ENCODE measurements at places on chromosomes 7 and 10.
A peak's percentile ranks its signal among the peaks of the same experiment; 100 is the strongest.

DNA sequence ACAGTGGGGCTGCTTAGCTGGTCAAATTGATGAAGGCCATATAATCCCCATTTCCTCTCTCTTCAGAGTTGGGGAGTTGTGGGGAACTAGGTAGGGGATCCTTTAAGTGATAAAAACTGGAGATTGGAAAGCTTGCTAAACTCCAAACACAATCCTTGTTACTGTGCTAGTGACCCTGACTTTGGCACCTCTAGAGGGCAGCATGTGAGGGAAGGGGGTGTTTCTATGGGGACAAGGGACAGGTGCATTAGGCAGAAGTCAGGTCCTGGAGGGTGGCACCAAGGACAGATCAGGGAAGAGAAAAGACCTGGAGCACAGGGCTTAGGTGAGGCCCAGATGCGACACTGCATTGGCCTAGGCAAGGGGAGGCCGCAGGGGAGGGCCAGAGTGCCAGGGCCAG lies 66.9 kb downstream of the CDHR3 start:
- DNase-seq, result no peak

GRCh38 chr10:4329225-4329624 lies 496.8 kb upstream of the AKR1E2 start:
- DNase-seq, result no peak

GRCh38 chr7:94973844-94974243 lies 66.5 kb downstream of the PPP1R9A start:
- DNase-seq, result no peak

DNA sequence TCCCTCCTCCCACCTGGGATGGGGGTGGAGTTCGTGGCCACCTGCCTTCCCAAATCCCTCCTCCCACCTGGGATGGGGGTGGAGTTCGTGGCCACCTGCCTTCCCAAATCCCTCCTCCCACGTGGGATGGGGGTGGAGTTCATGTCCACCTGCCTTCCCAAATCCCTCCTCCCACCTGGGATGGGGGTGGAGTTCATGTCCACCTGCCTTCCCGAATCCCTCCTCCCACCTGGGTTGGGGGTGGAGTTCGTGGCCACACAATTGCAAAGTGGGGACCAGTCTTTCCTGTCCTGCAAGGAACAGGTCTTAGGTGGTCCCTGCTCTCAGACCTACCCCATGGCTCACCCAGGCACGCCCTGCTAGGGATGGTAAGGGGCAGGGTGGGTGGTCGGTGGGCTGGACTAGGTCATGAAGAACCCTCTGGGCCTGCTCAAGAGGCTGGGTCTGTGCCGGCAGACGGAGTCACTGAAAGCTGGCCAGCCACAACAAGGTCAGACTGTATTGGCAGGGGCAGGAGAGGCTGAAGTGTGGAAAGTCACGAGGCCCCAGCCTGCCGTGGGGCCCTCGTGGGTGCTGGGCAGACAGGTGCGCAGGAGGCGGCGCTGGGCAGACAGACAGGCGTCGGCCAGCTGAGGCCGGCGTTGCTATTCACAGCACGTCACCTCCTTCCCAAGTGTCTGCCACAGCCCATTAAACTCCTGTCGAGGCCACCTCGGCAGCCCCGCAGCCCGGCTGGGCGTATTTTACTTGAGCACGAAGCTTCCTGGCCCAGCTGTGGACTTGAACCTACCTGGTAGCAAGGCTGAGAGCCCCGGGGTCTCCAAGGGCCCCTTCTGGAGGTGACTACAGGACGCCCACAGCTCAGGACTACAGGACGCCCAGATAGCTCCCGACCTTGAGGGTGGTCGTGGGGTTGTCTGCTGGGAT lies 4.1 kb downstream of the KNDC1 start:
- DNase-seq, result no peak

- DNase-seq, result no peak
Measured at GRCh38 chr10:103980288-103980906, 13.5 kb downstream of the SLK start.

GRCh38 chr10:128018236-128018635 lies 108.0 kb downstream of the MKI67 start:
- no peak for DNase-seq

DNA sequence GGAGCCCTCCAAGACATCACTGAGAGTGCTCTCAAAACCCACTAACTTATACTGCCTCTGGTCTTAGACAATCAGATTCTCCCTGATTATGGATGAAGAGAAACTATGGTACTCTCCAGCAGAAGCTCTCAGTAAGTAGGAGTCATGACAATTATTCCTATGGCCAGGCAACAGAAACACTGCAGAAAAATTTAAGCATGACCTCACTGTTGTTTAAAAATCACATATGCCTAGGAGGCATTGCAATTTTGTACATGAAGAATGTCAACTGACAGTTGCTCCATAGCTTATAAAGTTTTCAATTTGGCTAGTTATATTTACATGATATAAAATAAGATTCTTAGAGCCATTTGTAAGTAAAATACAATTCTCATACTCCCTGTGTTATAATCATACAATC lies 105.9 kb upstream of the LSM8 start:
- no peak for DNase-seq

DNA sequence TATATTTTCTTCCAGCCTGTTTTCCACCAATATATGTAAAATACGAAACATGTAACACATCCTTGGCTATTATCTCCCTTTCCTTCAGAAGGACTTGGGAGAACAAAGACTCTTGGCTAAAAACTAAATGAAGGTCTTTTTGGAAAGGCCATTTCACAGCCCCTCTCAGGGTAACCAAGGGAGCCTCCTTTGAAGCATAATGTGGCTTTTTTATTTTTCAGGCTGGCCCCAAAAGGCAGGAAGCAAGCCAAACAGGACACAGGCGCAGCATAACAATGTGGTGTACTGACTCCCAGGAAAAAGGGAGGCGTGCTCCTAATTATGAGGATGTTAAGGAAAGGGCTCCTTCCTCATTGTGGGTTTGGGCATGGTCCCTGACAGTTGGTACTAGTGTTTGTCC lies 30.3 kb upstream of the CCSER2 start:
- DNase-seq, result no peak

DNA sequence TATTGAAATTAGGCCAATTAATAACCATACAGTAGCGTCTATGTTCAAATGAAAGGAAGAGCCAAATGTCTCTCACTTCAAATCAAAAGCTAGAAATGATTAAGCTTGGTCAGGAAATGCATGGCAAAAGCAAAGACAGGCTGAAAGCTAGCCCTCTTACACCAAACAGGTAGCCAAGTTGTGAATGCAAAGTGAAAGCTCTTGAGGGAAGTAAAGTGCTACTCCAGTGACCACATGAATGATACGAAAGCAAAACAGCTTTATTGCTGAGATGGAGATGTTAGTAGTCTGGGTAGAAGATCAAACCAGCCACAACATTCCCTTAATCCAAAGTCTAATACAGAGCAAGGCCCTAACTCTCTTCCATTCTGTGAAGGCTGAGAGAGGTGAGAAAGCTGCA lies 123.8 kb downstream of the TEX36 start:
- DNase-seq, result no peak

DNA sequence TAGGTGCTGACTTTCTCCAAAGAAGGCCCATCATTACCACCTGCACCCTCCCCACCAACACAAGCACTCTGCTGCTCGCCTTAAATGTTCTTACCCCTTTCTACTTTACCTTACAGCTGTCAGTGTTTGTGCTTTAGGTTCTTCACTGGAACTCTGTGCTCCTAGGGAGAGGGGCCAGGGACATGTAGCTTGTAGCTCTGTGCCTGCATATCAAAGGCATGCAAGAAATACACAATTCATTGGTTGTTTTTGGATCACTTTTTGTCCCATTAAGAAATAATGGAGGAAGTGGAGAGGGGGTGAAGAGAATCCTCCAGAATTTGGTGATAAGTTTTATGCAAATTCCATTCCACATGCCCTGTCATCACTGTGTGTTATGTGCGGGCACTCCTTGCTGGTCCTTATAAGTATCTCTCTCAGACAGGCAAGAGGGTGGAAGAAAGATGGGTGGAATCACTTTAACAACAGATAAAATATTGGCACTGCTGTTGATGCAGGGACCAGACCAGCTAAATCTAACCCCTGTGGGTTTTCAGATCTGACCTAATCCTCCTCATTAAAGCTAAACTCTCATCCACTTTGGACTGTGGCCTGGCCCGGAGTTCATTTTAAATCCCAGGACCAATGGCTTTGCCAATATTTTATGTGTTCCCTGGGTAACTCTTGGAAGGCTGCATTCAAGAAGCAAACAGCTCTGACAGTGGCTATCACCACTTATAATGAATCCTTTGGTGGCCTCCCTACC lies 375.8 kb upstream of the NFE2L3 start:
- no peak for DNase-seq

DNA sequence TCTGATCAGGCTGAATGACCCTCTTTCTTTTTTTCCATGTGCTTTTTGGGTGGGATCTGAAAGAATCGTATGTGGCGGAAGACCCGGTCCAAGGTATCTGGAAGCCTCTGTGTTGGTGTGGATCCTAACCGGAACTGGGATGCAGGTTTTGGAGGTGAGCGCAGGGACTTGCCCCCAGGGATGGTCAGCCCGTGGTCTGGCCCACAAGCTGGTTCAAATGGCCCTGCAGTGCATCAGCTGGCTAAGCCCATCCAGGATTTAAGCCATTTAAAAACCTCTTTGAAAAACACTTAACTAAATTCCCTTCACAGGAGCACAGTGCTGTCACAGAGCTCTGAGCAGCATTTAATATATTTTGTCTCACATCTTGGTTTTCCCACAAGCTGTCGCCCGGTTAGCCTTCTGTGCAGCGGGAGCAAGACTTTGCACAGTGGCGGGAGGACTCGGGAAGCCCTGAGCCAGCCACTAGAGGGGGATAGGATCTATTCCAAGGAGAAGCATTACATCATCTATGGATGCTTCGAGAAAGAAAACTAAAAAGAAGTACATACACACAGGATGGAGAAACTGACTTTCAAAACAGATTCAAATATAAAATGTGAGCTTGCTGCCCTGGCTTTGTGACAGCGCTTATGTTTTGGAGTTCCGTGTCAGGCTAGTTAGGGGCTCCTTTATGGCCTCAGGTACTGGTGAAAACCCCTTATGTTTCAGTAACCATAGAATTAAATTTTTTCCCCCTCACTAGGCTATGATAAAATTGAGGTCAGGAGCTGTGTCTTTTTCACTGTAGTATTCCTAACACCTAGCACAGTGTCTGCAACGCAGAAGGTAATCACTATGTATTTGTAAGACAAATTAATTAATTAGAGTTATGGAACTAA lies 11.3 kb downstream of the CPA2 start:
- DNase-seq, result no peak

GRCh38 chr7:139960157-139960556 lies 102.6 kb downstream of the PARP12 start:
- no peak for DNase-seq

DNA sequence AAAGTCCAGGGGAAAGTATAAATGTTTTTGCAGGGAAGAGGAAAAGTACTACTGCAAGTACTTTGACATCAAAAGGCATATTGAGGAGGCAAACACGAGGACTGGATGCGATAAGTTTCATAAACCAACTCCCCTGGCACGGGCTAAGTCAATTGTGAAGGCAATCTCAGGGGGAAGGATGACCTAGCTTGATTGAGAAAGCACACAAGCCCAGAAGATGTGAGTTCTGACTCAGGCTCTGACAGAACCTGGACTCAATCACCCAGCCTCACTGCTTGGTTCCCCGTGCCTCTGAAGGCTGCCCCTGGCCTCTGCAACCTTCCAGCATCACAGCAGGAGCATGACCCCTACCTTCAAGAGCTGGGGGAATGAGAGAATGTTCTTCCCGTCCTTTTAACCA lies 93.2 kb upstream of the ZNF438 start:
- no peak for DNase-seq

DNA sequence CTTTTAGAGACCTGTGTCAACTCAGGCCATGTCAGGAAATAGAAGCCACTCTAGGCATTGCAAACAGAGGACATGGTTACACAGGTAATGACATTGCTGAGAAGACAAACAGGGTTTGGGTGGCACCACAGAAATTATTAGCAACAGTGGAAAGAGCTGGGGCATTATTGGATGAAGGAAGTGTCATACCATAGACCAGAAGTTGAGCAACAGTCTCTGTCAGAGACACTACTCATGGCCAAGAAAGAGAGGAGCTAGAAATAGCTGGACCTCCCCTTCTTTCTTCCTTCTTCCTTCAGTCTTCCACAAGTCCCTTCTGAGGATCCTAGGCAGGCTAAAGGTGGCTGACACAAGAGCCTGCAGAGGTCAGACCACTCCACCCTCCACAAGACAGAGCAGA lies 4.2 kb upstream of the LIPA start:
- DNase-seq, result no peak

GRCh38 chr10:75231672-75232581 lies 3.8 kb downstream of the COMTD1 start:
- DNase-seq, result no peak

GRCh38 chr10:9992661-9993060 lies 1025.0 kb upstream of the CELF2 start:
- no peak for DNase-seq

DNA sequence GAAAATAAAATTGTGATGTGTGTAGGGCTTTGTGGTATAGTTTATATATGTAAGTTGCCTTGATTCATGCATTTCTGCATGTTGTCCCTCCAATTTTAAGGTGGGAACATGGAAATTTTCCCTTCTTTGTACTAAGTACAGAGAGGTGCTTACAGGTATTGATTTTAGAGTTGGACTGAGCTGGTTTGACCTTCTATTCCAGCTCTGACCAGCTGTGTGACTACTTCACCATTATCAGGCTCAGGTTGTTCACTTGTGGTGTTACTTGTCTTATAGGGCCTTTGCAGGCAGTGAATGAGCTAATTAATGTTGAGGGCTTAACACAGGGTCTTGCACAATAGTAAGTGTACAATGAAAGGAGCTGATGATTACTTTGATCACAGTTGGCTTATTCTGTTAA lies 16.3 kb downstream of the ZNF804B start:
- DNase-seq, result no peak

DNA sequence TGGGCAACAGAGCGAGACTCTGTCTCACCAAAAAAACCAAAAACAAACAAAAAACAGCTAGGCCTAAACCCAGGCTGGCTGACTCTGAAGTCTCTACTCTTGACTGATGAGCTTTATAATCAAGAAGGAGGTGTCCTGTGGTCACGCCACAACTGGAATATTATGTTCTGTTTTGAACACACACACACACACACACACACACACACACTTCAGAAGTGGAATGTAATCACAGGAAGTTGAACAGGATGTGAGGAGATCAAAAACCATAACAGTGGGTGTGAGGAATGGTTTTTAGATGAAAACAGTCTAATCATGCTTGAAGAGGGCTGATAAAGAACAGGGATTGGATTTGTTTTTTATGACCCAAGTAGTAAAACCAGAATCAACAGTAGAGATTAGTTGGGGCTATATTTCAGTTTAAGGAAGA lies 51.1 kb upstream of the IL6 start:
- peak; percentile 46 for DNase-seq
